ENCODE measurements at places on chromosomes 13 and 19. TPM values are rescaled to one million over a fixed set of nuclear protein-coding genes. Genes with fewer than 3 reads are reported as not detected.

- no peak for DNase-seq
These were observed 169.4 kb downstream of the OLFM4 start for GRCh38 chr13:53198017-53198416.

Gene PRR20A
- not detected for polyA plus RNA-seq

GRCh38 chr13:108281901-108282300 is 12.4 kb downstream of the TNFSF13B start:
- no peak for DNase-seq

GRCh38 chr19:54463531-54464043 is at the start of gene LENG9:
LENG9 (minus strand) TSS chr19:54463778; CDS start chr19:54463526, 252 bp downstream.
- DNase-seq: peak; percentile 88

- DNase-seq: no peak
These were observed 13.5 kb downstream of the PTPRS start for GRCh38 chr19:5326986-5327623.

Gene ZNF793
- 18.3 TPM for polyA plus RNA-seq

DNA sequence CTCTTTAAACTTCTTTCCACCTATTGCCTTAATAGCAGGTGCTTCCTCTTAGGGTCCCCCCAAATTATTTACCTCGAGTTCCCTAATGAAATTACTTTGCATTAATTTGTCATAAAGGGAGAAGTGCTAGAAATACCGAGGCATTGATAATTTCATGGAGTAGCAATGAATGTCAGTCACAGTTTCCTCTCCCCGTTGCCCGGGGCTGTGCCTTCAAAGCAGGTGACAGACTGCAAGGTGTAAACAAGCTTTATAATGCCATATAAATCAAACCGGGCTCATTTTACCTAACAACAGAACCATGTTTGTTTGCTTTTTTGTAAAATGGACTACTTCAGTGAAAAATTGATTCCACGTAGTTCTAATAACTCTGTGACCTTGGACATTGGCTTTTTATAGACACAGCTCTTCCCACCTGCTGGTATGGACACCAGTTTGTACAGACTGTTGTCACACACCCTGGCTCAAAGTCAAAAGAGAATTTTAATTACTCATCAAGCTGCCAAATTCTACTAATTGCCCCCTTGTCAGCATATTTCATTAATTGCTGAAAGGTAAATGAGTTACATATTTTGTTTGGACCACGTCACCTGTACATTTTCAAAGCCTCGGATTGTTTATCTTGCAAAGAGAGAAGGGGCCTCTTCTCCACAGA is 171.1 kb downstream of the STK24 start:
- no peak for DNase-seq

- DNase-seq: no peak
These were observed 9.0 kb downstream of the DHRS12 start for GRCh38 chr13:51794964-51795363.

DNA sequence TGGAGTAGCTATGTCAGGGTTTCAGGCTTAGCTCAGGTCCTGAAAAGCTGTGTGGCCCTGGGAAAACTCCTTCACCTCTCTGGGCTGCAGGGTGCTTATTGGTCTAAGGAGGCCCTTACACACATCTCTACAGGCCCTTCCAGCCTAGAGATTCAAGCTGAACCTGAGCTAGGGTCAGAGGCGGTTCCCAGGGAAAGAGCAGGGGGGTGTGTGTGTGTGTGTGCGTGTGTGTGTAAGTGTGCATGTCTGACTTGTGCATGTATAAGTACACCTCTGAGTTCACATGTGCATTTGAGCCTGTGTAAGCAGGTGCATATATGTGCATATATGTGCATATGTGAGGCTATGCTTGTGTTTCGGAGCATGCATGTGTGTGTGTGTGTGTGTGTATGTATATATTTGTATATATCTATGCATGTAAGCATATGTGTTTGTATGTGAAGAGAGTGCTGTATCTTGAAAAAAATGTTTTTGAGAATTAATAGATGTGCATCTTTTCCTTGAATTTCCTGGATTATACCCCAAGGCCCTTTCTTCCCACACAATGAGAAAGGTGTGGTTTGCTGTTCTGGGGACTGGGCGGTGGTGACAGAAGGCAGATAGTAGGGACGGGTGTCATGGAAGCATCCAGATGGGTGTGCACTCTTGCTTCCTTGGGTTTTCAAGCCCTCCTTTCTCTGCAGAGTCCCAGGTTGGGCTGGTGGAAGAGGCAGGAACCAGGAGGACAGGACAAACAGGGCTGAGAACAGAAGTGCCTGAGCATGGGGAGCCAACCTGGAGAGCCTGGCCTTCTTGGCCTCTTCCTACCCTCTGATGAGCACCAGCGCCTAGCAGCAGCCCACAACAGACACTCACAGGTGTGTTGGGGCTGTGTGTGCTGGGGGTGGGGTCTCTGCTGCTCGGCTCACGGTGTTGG is 150.3 kb upstream of the TSHZ3 start:
- DNase-seq: no peak

DNA sequence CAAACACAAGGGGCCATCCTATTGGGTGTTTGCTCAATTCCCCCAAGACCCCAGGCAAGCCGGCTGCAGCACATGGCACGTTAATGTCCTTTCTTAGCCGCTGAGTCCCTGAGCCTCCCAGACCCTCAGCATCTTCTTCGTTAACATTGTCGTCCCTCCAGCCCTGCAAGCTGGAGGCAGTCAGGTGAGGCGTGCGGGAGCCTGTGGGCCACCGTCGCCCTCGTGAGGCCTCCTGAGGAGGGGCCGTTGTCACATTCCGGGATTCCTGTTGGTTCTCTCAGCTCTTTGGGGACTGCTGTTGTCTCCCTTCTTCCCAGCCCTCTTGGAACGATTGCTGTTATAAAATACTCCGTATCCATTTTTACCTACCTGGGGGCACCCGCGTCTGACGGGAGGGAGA is 140.6 kb downstream of the KDM4B start:
- no peak for DNase-seq

Gene UQCR11
- polyA plus RNA-seq: 92.1 TPM

DNA sequence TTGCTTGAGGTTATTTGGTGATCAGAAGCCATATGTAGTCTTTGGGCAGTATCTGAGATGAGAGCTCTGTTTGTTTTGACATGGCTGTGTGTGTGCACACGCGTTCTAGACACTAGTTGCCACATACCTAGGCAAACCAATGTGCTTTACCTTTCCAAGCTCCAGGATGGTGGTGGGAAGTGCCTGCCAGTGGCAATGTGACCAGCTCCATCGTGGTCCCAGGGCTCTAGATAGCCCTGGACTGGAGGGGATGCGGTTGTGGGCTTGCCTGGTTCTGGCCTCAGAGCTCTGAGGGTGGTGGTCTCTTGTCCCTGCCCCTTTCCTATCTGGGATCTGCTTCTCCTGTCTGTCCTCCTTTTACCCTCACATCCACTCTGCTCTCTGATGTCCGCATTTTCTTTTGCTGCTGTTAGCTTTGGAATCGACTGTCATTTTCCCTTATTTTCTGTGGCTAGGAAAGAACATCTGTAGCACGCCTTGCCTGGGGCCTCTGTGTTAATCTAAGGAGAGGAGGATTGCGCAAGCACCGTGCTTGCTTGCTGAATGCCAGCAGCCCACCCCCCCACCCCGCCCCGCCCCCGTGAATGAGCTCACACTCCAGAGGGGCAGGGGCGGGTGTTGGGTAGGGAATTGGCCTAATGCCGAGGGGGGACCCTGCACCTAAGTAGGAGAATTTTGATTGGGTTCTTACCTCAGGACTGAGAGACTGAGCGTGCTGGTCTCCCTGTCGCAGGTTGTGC is 89.5 kb downstream of the ARHGEF7 start:
- DNase-seq: no peak

Gene WBP4
- polyA plus RNA-seq: 25.9 TPM

Gene UBE2L5
- polyA plus RNA-seq: 1.1 TPM

- DNase-seq: no peak
These were observed 38.7 kb downstream of the BRCA2 start for GRCh38 chr13:32354040-32354439.

DNA sequence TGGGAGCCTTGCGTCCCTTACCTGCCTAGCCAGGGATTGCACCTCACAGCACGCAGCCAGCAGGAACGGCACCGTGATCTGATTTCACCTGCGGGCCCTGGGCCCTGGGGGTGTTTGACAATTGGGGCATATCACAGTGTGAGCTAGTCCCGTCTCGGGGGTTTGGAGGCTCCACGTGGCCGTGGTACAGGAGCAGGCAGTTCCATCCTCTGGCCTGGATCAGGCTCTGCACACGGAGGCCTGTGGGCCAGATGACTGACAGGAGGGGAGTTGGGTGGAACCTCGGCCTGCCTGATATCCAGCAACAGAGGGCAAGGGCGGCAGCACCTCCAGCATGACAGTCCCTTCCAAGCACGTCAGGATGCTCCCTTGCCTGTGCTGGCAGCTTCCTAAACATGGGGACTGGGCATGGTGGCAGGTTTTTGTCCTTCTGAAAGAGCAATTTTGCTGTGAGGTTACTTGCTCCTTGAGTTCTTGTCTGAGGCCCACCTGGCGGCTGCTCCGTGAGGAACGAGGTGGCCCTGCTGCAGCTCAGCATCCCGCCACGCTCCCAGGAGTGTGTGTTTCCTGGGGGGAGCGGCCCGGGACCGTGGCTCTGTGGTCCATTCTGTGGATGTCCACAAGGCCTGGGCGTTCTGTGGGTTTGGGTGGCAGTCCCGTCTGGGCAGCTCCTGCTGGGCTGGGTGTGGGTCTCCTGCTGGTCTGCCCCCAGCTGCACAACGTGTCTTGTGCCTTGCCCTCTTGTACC is 6.3 kb upstream of the RPS15 start:
- DNase-seq: no peak

- DNase-seq: no peak
These were observed 10.1 kb upstream of the TPRX2 start for GRCh38 chr19:47848823-47849473.

Gene DHX34
- 10.5 TPM for polyA plus RNA-seq
